Panc1 (cell line): ENCODE measurements at places on chromosomes 7 and 10. TPM values are rescaled to one million over a fixed set of nuclear protein-coding genes. Genes with fewer than 3 reads are reported as not detected.

- no peak for DNase-seq
Measured at GRCh38 chr10:126904516-126904817, 761 bp upstream of the DOCK1 start.

DNA sequence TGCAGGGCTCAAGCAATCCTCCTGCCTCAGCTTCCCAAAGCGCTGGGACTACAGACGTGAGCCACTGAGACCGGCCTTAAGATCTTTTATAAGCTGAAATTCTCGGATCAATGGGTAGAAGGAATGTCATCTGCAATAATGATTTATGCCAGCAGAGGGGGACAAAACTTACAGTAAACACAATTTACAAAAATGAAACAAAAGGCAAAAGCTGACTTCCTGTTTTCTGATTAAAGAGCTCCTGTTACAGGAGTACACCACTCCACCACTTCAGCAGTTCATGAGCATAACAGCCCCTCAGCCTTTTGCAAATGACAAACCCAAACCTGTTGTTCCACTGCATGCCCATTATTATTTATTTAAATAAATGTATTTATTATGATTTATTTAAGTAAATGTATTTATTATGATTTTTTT is 88.5 kb upstream of the ATP6V0A4 start:
- no peak for DNase-seq

DNA sequence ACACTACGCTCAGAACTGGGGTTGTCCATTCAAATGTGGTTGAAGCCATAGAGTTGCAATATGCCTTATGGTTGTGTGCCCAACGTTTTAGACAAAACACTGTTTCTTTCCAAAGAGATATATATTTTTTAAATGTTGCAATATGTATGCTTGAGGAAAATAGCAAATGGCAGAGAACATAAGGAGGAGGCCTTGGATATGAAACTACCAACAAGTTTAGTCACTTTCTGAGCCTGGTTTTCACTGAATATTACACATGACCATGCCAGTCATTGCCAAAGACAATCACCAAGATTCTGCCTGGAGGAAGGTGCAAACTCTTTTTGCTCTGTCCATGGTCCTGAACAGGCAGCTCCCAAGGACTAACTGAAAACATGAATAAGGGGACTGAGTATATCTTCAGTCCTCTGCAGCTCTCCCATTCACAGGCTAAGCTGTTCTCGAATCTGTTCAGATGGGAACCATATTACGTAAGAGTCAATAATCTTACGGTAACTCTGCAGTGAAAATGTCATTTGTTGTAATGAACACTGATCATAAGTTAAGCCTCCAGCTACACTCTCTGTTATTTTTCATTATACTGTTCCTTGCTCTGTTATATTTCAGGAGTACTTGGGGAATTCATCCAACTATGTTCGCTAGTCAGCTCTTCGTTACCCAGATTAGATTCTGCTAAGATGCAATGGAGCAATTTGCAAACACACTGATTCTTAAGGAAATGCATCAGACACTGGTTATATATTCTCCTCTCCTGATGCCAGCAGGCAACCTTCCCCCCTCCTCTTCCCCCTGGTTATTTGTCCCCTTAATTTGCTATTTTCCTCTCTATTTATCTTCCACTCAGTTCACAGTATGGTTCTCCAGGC is 90.7 kb upstream of the C1QL3 start:
- DNase-seq = no peak

GRCh38 chr7:98459529-98459928 is 58.6 kb upstream of the BAIAP2L1 start:
- DNase-seq = no peak

GRCh38 chr10:77562742-77563141 is 74.9 kb downstream of the KCNMA1 start:
- DNase-seq = no peak

- DNase-seq = no peak
Measured at GRCh38 chr7:42340436-42340835, 103.4 kb upstream of the GLI3 start.

DNA sequence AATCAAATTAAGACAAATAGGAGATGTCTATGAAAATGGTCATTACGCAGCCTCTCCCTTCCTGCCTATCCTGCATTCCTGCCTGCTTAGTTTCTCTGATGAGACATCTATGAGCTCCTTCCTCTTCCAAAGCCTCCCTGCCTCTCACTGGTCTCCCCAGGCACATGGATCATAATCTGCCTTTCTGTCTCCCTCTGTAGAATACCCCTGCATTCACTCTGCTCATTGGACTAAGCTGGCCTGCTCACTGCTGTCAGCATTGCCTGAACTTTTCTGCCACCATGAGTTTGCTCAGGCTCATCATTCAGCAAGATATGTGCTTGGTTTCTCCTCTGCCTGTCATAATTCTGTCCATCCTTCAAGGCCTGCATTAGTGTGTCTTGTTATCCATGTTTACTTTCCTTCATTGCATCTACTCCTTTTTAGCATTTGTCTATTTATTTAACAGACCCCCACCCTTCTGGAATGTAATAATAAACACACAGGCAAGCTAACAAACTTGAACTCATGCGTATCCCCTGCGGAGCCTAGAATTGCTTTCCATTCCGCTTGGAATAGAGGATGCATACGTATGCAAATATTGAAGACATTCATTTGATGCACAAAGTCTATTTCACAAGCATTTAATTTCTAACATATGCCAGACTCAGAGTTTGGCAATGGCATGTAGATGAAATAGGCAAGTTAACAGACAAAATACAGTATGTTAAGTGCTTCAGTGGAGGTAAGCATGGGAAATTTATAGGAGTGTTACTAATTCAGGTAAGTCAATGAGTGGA is 88.3 kb downstream of the PTPRZ1 start:
- DNase-seq = peak; percentile 43

- no peak for DNase-seq
Measured at GRCh38 chr10:86724445-86724844, 32.0 kb upstream of the BMPR1A start.

GRCh38 chr7:77549106-77549870 is 12.2 kb downstream of the PTPN12 start:
- no peak for DNase-seq

GRCh38 chr10:17129741-17130140 is at the start of gene CUBN:
CUBN (minus strand) TSS chr10:17129811; CDS start chr10:17129765, 46 bp downstream.
- no peak for DNase-seq

GRCh38 chr10:101561068-101561915 is 26.8 kb downstream of the POLL start:
- no peak for DNase-seq

DNA sequence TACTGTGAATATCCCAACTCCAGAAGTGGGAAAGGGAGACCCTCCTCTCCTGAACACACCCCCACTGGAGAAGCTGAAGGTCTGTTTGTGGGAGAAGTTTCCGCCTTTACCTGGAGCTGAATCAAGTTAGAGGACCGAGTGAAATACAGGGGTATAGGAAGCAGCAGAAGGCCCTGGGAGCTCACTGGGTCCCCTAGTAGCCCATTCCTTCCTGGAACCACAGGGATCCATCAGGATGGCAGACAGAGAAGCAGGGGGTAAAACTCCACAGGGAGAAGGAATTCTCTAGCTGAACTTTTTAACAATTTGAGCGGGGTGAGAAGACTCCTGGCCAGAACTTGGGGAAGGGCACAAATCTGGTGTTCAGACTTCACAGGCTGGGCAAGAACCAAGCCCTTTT is 275.8 kb downstream of the GRID1 start:
- no peak for DNase-seq

DNA sequence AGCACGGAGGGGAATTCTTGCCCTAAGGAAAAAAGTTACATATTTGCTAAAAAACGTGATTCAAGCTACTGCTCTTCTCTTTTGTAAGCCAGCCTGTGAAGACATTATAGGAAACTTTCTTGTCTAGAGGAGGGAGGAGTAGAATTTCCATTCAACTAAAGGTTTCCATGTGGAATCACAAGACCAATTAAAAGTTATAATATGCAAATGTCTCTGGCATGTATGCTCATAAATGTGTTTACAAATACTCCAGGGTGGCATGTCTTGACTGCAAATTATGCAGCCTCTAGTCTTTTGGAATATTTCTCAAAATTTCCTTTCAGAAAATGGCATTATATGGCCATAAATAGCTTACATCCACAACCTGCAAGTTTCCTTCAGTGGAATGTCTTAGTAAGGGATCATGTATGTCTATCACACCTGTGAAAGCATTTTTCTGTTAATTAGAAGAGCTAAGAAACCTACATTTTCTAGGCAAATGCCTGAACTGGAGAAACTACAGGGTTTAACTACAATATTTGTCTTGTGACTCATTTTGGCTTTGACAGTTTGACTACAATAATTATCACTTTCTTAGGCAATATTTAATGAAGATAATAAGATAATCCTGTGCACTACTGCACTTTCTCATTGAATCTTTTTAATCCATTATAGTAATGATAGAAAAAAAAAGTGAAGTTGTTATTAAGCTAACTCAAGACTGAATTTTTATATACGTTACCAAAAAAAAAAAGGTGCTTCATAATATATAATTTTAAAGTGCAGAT is 111.1 kb upstream of the C10orf90 start:
- no peak for DNase-seq

- no peak for DNase-seq
Measured at GRCh38 chr7:148442141-148442655, 148.4 kb upstream of the C7orf33 start.

DNA sequence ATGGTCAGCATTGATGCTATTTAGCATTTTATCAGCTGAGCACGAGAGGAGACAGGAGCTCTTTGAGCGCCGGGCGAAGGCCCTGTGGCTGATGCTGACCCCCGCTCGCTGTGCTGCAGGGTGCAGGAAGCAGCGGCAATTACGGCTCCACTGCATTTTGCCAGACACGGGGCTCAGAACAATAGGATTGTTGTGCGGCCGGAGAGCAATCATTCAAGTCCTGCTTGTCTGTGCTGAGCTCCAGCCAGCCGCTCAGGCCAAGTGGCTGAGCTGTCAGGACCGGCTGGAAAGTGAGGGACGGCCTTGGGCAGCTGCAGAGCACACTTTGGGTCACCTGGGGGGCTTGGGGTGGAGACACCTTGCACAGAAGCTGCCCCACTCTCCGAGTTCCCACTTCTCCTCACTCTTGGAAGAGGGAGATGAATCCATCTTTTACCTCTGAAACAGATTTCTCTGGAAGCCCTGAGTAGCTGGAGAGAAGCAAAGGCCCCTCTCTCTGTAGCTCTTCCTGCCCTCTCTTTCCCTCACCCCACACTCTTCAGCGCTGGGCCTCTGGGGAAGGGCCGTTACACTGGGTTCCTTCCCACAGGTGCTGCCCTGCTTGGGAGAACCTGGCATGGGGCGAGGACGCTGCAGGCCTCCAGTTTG is 17.3 kb upstream of the ADARB2 start:
- DNase-seq = no peak

GRCh38 chr7:135330088-135330487 is 96.5 kb downstream of the STRA8 start:
- no peak for DNase-seq

- DNase-seq = no peak
Measured at GRCh38 chr10:77837248-77837924, 89.2 kb downstream of the DLG5 start.

GRCh38 chr10:131949041-131949862 is 32.5 kb downstream of the BNIP3 start:
- no peak for DNase-seq

DNA sequence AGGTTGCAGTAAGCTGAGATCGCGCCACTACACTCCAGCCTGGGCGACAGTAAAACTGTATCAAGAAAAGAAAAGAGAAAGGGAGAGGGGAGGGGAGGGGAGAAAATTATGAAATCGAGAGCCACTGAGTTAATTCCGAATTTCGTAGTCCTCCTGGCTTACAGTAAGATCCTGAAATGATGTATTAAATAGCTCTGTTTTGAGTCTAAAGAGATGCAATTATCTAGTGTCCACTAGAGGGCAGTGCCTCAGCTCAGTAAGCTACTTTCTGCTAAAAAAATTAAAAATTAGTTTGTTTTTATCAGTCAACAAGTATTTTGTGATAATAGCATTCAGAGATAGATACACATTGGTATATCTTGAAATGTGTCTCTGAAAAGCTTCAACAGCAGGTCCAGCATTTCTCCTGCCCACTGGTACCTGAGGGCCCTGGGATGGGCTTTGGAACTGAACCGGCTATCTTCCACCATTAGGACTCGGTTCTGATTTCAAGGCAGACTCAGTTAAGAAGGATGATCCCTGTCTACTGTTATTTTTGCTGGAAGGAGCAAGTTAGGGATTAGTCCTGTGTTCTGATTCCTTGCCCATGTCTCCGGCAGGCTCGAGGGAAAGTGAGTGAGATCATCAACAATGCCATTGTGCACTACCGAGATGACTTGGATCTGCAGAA is 19.5 kb downstream of the TSPAN33 start:
- DNase-seq = peak; percentile 27

- DNase-seq = no peak
Measured at GRCh38 chr7:141558544-141559183, 7.5 kb downstream of the AGK start.

DNA sequence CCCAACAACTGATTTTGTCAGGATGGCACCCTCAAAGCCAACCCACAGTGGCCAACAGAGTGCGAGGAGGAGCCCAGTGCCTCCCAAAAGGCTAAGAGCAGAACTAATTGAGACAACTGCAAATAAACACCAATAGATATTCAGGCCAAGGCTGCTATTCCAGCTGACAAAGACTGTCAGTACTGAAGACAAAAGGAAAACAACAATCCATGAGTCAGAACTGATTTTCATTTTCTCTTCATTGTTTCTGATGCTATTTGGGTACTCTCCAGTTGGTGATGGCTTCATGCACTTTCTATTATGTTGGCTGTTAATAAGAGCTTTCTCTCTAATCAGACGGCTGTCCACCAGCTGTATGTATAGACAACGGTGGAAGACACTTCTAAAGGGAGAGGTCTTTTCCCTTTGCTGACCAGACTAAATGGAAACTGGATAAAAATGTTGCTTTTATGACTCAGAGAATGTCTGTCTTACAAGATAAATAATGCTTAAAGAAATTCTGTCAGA is 515.9 kb downstream of the PARD3 start:
- no peak for DNase-seq

- DNase-seq = no peak
Measured at GRCh38 chr7:69764147-69764546, 165.9 kb downstream of the AUTS2 start.

- DNase-seq = no peak
Measured at GRCh38 chr7:21611129-21611528, 68.3 kb downstream of the DNAH11 start.

- no peak for DNase-seq
Measured at GRCh38 chr7:149093228-149093627, 2.7 kb upstream of the ZNF786 start.

GRCh38 chr7:96800824-96801223 is 91.2 kb upstream of the SEM1 start:
- no peak for DNase-seq

Gene LRGUK
- total RNA-seq = 0.23 TPM

Gene ELN
- total RNA-seq = 0.26 TPM

Gene TMEM139
- total RNA-seq = 2.0 TPM

Gene ZNF518A
- 26.1 TPM for total RNA-seq

Gene COL26A1
- 25.8 TPM for total RNA-seq

Gene EGR2
- total RNA-seq = 0.82 TPM

Gene OPN1SW
- not detected for total RNA-seq

Gene DGKI
- total RNA-seq = not detected

Gene MTERF1
- total RNA-seq = 13.6 TPM

Gene ACTL6B
- total RNA-seq = not detected

Gene VIPR2
- not detected for total RNA-seq

Gene NYAP1
- total RNA-seq = 4.0 TPM

Gene SPACDR
- 1.5 TPM for total RNA-seq

Gene PRPS1L1
- total RNA-seq = not detected

Gene RALA
- 34.3 TPM for total RNA-seq
